ENCODE measurements at places on chromosomes 16 and 17. TPM values are rescaled to one million over a fixed set of nuclear protein-coding genes. Genes with fewer than 3 reads are reported as not detected.

GRCh38 chr17:77131904-77132303, 8.9 kb upstream of the SEC14L1 start:
- no peak for DNase-seq

Gene GUCY2D
- total RNA-seq = not detected

Gene MYO1C
- total RNA-seq = 31.2 TPM

DNA sequence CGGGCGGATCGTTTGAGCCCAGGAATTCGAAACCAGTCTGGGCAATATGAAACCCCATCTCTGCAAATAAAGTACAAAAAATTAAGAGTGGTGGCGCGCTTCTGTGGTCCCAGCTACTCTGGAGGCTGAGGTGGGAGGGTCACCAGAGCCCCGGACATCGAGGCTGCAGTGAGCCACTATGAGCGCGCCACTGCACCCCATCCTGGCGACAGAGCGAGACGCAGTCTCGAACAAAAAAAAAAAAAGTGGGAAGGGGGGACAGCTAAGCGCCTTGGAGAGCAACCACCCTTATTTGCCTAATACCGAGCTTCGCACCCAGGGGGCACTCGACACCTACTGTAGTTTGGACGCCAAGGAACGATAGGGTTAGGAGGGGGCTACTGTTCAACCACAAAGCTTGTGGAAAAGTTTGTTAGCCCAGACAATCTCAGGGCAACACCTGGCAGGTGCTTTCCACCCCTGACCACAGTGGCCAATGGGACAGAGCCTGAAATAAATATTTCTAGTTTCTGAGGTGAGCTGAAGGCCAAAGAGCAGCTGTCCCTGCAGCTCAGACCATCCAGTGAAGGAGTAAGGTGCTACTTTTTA, 847 bp upstream of the PSMC3IP start:
- DNase-seq = peak; percentile 71

GRCh38 chr16:49183911-49184310, 97.7 kb downstream of the CBLN1 start:
- no peak for DNase-seq

- DNase-seq = no peak
These were observed 30.0 kb downstream of the CHD9 start for GRCh38 chr16:53084746-53085334.

DNA sequence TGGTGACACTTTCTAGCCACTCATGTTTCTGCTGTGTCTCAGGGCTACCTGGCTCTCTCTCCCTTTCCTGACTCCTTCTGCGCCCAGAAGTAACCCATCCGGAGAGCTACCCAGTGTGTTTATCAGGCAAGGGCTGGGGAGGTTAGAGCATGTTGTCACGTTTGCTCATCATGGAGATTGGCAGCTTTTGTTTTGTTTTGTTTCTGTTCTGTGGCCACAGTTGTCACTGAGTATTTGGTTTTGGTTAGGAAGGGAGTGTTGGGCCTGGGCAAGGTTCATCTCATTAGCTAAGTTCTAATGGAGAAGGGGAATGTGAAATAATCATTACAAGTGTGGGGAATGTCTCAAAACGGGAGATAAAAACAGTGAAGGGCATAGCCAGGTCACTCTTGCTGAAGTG, 390.8 kb downstream of the CPPED1 start:
- DNase-seq = no peak

GRCh38 chr16:77600555-77600954, 121.8 kb upstream of the NUDT7 start:
- DNase-seq = no peak

Gene LRRC46
- 1.0 TPM for total RNA-seq

GRCh38 chr16:66608241-66609138, 4.0 kb downstream of the CMTM3 start:
- peak; percentile 82 for DNase-seq

DNA sequence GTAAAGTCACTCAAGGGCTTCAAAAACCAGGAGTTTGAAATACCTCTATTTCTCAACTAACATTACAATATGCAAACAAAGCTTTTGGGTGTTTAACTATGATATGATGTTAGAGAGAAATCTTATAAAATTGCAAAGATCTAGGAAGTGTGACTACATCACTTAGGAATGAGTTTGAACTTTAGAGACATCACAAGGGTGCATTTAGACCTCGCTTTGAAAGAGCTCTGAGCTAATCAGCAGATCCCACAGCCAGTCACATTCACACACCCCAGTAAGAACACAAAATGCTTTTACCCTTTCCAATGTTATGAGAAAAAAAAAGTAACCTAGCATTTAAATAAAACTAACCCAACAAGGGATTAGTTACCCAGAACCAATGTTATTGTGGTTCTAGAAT, 45.2 kb downstream of the HYDIN start:
- no peak for DNase-seq

GRCh38 chr16:81626181-81626674, 152.9 kb upstream of the PLCG2 start:
- no peak for DNase-seq

- no peak for DNase-seq
These were observed 30.7 kb upstream of the ZNF267 start for GRCh38 chr16:31842864-31843263.

Measured in T-cell (primary cell).